ENCODE measurements at places on chromosomes 7 and 10.

- DNase-seq = peak; percentile 26
Measured at GRCh38 chr10:114544045-114544659, 113.9 kb downstream of the ABLIM1 start.

DNA sequence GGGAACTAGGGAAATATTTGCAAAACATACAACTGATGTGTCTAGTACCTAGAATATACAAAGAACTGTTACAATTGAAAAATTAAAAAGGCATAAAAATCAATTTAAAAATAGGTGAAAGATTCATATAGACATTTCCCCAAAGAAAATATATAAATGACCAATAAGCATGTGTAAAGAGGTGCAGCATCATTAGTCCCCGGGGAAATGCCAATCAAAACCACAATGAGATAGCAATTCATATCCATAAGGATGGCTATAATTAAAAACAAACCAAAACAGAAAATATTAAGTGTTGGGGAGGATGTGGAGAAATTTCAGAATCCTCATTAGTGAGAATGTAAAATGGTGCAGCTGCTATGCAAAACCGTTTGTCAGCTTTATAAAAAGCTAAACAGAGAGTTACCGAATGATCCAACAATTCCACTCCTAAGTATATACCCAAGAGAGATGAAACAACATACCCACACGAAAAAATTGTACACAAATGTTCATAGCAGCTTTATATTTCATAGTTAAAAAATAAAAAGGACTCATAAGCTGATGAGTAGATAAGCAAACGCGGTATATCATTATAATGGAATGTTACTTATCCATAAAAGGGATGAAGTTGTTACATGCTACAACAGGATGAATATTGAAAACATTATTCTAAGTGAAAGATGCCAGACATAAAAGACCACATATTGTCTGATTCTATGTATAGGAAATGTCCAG lies 210.1 kb upstream of the INHBA start:
- no peak for DNase-seq

DNA sequence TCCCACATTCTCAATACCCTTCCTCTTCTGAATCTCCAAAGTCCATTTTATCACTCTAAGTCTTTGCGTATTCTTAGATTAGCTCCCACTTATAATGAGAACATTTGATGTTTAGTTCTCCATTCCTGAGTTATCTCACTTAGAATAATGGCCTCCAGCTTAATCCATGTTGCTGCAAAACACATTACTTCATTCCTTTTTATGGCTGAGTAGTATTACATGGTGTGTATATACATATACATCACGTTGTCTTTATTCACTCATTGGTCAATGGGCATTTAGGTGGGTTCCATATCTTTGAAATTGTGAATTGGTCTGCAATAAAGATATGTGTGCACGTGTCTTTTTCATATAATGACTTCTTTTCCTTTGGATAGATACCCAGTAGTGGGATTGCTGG lies 32.3 kb downstream of the GPR22 start:
- no peak for DNase-seq

DNA sequence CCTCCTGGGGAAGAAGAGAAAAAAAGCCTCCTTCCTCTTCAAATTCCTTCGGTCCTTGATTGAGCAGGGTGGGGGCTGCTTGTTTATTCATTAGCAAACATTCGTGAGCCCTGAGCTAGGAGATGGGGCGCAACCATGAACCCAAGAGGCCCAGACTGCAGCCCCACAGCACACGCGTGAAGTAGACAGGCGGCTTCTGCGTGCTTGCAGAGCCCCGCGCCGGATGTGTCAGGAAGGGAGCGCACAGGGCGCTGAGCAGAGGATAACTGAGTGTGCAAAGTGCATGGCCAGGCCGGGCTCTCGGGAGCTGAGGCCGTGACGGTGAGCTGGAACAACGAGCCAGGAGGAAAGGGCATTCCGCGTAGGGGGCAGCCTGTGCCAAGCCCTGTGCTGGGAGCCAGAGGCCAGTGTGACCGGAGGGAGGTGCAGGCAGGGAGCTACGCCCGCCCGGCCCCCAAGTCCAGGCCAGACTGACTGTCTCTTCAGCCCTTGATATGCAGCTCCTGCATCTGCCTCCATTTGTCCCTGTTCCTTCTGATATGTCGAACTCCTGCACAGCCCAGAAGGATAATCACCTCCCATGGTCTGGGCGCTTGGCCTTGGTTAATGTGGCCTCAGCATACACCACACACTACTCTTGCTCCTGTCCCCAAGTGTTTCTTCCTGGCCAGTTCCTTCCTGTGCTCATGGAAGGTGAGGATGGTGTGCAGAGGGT lies 4.6 kb downstream of the FOXL3 start:
- no peak for DNase-seq

DNA sequence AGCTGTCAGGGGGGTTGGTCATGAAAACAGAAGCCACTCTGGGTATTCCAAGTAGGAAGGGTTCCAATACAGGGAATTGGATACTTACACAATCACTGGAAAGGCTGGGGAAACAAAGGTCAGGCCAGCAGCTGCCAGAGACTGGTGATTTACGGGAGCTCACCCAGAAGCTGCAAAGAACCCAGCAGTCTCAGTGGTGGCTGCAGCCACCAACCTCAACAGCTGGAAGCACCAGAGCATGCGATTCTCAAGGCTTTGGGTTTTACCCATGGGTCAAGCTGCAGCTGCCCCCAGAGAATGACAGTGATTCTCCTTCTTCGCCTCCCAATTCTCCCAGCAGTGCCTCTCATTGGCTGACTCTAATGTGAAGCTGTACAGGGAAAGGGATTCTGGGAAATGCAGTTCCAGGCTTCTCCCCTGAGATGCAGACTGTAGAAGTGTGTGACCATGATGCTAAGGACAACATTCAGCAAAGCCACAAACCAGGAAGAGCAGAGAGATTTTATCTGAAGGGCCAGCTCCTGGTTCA lies 107.2 kb upstream of the TCF7L2 start:
- DNase-seq = no peak

DNA sequence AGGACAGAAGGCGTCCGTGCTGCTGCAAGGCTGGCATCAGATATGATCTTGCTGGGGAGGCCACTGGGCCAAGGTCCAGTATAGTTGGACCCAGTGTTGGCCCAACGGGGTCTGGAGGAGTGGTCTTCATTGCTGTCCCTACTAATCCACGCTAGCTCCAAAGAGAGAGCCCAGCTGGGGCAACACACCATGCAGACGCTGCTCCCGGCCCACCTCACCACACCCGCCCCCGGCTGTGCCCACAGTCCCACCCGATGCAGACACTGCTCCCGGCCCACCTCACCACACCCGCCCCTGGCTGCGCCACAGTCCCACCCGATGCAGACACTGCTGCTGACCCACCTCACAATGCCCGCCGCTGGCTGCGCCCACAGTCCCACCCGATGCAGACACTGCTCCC lies 121.5 kb downstream of the VIPR2 start:
- DNase-seq = no peak

DNA sequence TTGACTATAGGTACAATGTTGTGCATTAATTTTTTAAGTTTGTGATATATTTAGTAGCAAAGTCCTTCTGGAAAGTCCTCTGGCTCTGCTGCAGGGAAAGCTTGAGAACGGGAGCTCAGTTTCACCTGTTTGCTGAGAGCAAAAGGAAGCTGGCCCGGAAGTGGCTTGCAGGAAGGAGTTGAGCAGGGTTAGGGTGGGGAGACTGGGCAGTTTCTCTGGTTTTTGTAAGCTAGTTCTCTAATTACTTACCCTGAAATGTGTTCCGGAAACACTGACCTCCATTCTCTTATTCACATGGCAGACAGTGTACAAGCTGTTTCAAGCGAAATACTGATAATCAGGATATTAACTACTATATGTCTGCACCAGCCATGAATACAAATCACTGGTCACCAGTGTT lies 22.3 kb downstream of the MAP3K8 start:
- DNase-seq = no peak

- no peak for DNase-seq
Measured at GRCh38 chr7:124781418-124781817, 15.8 kb upstream of the GPR37 start.

DNA sequence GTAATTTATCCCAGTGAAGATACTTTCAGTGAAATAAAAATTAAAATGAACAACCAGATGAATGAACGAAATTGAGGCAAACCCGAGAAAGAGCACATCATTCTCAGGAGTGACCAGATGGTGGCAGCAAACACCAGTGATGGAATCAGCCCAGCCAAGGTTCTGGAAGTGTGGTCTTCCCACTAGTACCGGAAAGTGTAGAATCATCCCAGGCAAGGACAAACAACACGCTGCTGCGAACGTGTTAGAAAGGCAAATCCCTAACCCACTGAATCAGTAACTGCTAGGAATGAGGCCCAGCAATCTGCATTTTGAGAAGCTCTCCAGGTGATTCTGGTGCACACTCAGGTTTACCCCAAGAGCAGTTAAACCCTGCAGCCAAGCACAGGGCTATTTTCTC lies 15.5 kb upstream of the SLC18A3 start:
- DNase-seq = peak; percentile 60

GRCh38 chr10:67776371-67776770 lies 61.6 kb downstream of the DNAJC12 start:
- no peak for DNase-seq

- DNase-seq = no peak
Measured at GRCh38 chr10:131695496-131696165, 205.2 kb upstream of the PPP2R2D start.

DNA sequence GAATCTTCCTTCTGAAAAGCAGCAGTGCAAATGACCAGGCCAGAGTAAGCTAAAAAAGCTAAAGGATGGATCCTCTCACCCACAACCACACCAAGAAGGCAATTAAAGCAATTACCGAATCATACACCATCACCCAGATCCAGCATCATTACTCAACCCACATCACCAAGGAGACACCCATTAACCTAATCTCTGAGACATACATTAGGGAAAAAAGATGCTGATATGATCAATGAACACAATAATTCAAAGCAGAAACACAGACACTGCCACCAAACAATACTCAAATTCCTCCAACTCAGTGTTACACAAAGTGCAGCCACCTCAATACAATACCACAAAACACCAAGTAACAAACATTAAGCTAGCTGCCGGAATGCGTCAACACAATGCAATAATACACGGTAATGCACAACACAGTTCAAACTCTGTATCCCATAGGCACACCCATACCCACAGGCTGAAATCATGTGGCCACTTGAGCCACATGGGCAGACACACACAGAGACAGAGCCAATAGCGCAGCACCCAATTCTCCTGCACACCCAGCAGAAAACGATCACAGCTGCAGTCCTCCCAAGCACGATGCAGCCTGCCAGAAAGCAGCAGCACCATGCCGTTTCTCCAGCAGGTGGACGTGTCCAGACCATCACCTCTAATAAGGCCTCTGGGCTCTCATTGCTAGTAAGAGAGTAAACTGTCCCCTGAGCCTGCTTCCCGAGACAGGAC lies 21.5 kb downstream of the PAX2 start:
- no peak for DNase-seq

DNA sequence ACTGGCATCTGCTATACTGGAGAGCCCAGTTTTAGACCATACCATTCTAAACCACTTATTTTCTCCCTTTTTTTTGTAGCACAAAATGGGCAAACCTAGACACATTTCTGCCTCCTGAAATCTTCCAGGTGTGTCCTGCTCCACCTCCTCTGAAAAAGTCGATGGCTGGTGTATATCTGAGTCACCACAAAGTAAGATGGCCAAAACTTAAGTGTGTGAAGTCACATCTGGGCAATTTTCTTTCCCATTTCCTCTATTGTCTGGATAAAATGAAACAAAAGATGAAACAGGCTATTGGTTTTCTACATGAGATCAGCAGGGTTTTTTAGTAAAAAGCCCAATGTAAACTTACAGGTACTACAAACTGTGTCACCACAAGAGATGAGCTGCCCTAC lies 65.5 kb downstream of the OSBPL3 start:
- DNase-seq = no peak

GRCh38 chr7:12637819-12638592 lies 49.4 kb upstream of the ARL4A start:
- no peak for DNase-seq

DNA sequence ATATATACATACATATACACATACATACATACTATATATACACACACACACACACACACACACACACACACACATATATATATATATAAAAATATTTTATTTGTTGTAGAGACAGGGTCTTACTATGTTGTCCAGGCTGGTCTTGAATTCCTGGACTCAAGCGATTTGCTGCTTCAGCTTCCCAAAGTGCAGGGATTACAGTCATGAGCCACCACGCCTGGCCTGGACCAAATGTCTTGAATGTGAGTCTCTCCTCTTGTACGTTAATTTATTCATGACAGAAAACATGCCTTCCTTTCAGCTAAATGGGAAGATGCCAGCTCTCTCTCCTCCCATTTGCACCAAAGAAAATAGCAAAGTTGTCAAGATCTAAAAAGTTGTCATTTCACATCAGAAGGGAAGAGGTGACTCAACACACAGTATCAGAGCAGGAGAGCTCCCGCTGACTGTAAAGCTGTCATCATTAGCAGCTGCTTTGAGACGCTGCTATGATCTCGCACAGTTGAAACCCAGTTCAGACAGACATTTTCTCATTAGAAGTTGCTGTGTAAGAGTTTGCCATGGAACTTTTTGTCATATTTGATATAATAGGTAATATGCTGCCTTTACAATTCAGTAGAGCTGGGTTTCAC lies 224.3 kb downstream of the SFMBT2 start:
- no peak for DNase-seq

- no peak for DNase-seq
Measured at GRCh38 chr10:33274096-33274785, 60.2 kb downstream of the NRP1 start.

DNA sequence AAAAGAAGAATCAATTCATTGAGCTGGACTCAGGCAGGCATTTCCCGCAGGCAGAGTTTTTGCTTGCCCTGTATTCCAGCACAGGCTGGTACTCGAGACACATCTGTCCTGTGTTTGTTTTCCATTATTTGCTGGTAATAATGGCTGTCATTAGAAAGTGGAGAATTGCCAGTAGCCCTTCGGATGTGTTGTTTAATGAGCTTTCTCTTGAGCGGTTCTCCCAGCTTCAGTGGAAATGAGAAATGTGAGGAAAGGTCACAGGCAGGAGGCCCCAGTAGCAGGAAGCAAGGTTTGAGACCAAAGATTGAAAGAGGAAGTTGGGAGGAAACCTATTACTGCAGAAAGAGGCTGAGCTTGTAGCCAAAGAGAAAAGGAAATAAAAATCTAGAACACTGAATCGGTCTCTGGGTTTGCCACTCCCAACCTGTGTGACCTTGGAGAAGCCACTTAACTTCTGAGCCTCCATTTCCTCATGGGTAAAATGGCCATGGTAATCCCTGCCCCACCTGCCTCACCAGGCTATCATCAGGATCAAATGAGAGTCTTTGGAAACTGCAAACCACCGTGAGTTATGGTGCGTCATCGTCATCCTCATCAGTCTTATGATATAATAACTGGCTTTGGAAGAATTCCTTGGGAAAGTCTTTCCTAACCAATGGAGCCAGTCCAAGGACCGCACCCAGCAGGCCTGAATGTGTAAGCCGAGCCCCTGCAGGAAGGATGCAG lies 67.7 kb downstream of the TACR2 start:
- DNase-seq = peak; percentile 25

DNA sequence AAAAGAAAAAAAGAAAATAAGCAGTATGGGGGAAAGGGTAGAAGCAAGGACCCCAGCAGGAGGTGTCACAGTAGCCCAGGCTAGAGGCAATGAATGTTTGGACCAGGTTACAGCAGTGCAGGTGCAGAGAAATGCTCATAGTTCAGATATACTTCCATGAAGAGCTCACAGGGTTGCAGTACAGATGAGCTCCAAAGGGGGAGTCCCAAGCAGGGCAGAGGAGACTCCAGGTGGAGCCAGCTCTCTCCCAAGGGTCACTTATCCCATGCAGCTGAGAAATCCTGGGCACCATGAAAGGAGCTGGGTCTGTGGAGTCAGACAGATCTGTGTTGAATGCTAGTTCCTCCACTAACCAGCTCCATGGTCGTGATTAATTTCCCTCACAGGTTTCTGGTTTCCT lies 174.9 kb downstream of the C7orf25 start:
- no peak for DNase-seq

GRCh38 chr7:37960483-37960882 lies 40.0 kb downstream of the EPDR1 start:
- no peak for DNase-seq

All from adrenal gland (tissue), 19 donors.